CMK (cell line): ENCODE measurements at places on chromosomes 11 and 22.

DNA sequence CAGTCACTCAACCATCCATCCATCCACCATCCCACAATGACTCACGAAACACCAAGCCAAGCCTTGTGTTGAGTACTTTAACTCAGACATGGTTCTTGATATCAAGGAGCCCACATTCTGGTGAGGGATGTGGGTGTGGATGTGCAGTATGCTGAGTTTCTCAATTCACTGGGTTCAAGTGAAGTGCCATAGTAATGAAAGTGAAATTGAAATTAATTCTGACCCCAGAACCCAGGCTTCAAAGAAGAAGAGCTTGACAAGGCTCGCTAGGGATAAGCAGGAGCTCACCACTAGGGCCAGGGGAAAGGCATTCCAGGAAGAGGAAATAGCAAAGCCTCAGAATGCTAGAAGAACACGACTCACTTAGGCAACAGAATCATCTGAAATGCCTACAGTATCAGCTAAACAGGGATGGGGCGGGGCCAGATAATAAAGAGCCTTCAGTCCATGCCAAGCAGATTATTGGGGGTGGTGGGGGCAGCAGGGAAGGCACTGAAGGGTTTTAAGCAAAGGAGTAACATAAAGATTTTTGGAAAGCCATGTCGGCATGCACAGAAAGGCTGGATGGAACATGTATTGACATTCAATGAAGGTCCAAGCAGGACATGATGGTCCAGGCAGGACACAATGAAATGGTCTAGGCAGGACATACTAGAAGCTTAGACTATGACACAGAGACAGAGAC lies 37.2 kb downstream of the RTL6 start:
- no peak for DNase-seq

DNA sequence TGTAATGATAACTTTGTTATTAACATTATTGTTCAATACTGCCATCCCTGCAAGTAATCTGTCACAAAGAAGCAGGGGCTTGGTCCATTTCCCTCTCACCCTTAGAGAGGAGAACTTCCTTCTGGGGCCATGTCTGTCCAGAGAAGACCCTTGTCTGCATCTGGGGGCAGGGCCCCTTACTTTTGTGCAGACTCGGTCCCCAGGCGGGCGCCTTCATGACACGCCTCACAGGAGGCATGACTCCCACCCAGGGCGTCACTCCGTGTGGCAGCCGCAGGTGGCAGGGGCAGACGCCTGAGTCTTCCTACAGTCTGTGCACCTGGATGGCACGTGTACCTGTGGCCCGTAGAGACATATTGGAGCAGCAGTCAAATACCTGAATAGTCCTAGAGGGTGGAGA lies 21.8 kb upstream of the B3GAT1 start:
- DNase-seq: no peak

DNA sequence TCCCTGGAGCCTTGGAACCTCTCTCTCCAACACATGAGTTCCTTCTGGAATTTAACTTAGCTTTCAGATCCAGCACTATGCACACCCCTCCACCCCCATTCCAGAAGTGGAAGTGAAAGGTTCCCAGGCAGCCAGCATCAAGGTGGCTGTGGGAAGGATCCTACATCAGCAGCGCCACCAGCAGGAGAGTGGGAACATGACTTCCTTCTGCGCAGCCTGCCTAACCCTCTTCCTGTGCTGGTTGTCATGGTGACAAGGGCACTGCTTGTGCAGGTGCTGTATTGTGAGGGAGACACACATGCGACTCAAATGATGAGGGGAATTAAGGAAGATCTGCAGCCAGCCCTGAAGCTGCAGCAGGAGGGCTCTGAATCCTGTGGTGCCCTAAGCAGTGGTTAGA lies 904.5 kb upstream of the API5 start:
- no peak for DNase-seq

DNA sequence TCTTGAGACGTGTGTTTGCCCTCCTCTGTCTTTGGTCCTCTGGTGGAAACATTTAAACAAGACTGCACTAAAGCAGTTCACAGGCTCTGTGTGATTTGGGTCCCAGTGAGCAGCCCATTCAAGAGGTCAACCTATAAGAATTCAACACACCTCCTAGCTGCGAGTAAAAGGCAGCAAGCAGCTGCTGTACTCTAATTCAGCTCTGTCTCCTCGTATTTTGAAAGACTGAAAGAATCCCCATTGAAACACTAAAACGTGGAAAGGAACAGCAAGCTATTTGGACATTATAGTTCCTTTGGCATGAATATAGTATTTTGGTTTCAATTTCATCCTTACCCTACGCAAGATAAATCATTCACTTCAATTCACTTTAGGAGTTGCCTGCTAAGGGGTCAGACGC lies 1046.7 kb downstream of the DLG2 start:
- DNase-seq: no peak

GRCh38 chr11:57349491-57350274 lies 11.5 kb downstream of the P2RX3 start:
- DNase-seq: no peak

- no peak for DNase-seq
Measured at GRCh38 chr22:20458530-20459151, 21.0 kb upstream of the SCARF2 start.

DNA sequence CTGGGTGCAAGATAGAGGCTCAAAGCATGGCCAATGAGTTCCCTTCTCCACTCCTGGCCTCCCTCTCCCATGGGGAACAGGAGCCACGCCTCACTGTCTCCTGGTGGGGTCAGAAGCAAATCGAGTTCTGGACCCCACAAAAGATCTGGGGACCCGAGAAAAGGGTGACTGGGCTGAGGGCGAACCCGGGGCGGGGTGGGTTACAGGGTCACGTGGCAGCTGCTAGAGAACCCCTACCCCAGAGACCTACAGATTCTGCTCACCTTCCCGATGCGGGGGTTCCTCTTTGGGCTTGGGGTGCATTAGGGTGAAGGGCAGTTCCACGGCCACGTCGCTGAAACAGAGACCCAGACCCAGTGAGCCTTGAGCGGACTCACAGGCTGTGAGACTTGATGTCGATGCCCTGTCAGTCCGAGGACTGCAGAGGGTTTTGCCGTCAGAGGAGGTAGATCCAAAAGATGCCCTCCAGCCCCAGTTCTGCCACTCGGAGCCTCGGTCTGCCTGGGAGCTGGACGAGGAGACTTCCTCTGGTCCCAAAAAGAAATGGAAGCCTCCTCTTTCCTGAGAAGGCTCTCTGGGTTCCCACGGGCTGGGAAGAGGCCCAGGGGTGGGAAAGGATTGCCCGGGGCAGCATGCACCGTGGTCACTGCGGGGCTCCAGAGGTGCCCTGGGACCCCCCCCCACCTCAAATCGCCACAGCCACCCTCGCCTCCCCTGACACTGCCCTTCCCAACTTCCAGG lies 28.2 kb downstream of the TPBGL start:
- no peak for DNase-seq

DNA sequence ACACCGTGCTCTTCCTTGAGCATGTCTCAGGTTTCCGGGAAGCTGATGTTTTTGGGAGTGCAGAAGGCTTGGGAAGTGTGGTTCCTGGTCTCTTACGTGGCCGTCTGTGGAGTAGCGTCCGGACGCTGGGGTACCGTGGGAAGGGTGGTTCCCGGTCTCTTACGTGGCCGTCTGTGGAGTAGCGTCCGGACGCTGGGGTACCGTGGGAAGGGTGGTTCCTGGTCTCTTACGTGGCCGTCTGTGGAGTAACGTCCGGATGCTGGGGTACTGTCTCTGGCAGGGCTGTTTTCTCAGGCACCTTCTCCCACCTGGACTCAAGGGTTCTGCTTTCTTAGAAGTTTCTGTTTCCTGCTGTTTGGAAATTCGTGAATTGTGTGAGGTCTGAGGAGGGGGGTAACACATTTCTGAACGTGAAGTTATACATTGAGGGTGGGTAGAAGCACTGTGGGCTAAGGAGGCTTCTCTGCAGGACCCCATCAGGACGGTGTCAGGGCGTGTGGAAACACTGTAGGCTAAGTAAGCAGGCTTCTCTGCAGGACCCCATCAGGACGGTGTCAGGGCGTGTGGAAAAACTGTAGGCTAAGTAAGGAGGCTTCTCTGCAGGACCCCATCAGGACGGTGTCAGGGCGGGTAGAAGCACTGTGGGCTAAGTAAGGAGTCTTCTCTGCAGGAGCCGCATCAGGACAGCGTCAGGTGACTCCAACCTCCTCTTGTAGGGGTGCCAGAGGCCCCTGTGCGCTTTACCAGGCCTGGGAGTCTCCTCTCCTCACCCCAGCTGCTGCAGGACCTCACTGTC lies 5.3 kb upstream of the IFITM3 start:
- no peak for DNase-seq

DNA sequence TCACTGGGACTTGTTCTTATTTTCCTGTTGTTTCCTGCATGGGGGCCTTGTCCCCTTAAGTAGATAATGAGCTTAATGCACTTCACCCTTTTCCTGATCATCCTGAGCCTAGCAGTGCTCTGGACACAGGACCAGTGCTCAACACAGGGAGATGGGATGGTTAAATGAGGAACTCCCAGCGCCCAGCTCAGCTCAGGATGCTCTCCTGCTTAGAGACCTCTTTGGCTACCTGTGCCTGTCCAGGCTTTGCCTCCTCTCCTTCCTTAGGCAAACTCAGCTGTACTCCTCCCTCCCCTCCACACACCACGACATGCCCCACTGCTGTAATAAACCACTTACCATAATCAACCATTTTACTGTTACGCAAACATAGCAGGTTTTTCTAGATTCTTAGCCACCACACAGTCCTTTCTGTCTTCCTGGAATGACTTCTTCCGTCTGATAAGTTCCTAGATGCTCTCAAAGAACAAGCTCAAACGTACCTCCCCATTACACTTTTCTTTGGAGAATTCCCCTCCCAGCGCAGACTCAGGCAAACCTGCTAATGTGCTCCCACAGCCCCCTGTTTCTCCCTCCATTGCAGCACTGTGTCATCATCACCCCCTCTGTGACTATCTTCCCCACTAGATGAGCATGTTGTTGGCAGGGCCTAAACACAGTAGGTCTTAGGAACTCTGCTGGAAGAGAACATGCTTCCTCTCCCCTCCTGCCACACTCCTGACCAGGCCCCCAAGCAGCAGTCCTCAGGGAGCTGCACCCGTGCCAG lies 113.6 kb downstream of the MICAL2 start:
- DNase-seq: no peak

- no peak for DNase-seq
Measured at GRCh38 chr22:23325183-23325582, 144.9 kb downstream of the BCR start.

DNA sequence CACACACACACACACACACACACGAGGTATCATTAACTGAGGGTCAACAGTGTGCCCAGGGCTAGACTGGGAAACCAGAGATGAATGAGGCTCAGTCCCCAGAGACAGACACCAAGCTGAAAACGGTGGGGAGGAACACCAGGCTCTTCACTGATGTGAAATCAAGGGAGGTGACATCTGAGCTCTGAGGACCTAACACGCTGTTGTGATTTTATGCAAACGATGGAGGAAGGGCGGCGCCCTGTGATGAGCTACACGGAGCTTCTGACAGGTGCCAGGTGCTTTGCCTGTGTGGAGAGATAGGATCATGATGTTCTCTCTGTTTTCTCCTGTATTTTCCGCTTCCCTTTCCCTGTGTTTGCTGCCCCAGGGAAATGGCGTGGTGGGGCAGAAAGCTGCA lies 6.5 kb upstream of the CYB5R3 start:
- no peak for DNase-seq

GRCh38 chr11:47171856-47172255 lies 4.8 kb downstream of the ARFGAP2 start:
- DNase-seq: no peak

DNA sequence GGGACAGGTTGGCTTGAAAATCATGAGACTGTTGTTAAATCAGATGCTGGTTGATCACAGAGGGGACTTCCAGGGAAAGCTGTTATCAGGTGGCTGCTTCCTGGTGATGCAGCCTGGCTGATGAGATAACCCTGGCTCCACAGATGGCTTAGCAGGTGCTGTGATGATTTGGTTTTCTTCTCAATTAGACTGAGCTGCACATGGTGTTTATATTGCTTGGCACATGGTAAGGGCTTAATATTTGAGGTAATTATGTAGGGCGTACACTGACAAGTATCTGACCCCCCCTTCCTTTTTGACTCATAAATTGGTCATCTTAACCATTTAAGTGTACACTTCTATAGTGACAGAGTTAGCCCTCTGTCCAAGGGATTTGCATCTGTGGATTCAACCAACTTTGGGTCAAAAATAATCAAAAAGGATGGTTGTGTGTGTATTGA lies 7.0 kb downstream of the RPS3 start:
- DNase-seq: peak; percentile 87

DNA sequence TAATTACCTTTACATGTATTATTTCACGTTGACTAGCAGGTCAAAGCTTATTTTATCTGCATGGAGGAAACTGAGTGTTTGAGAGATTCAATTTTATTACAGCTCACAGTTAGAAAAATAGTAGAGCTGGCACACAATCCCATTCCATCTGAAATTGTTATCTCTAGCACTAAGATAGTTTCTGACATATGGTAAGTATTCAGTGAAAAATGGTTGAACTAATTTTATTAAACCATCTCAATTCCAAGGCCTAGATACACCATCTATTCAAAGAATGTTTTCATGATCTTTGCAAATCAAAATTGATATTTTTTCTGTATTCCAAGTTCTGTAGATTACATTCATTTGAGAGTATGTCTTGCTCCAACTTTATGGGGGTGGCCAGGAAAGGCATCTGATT lies 125.4 kb upstream of the FAT3 start:
- no peak for DNase-seq

DNA sequence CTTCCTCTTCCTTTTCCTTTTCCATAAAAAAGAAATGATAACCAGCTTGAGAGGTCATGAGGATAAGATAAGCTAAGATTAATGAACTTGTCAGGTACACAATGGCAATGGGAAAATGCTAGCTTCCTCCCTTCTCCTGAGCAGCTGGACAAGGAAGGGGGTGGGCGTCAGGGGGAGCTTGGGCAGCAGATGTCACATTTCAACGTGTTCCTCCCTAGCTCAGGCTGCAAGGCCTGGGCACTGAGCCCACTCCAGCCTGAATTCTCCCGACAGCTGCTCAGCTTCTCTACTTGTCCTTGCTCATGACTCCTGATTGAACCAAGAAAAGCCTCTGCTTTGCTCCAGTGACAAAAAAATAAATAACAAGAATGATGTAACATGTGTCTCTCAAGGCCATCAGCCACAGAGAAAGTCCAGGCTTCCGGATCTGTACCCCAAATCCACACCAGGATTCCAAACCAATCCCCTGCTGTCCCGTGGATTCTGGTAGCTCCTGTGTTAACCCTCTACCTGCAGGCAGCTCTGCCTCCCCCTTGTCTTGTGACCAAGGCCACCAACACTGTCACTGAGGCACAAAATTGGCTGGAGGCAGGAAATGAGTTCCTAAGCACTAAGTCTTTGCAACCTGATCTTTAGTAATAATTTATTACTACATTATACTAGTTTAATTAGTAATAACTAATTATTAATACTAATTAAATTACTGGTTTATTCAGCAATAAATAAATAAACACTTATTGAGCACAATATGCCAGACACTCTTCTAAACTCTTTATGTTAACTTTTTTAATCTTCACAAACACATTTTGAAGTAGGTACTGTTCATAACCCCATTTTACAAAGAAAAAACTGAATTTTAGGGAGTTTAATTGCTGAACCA lies 146.5 kb downstream of the CCDC34 start:
- DNase-seq: no peak

GRCh38 chr11:47189100-47189834 lies 3.0 kb upstream of the PACSIN3 start:
- no peak for DNase-seq

- DNase-seq: no peak
Measured at GRCh38 chr11:88482871-88483301, 145.3 kb upstream of the CTSC start.
